ENCODE measurements at places on chromosomes 1 and 21.
A peak's percentile ranks its signal among the peaks of the same experiment; 100 is the strongest.

DNA sequence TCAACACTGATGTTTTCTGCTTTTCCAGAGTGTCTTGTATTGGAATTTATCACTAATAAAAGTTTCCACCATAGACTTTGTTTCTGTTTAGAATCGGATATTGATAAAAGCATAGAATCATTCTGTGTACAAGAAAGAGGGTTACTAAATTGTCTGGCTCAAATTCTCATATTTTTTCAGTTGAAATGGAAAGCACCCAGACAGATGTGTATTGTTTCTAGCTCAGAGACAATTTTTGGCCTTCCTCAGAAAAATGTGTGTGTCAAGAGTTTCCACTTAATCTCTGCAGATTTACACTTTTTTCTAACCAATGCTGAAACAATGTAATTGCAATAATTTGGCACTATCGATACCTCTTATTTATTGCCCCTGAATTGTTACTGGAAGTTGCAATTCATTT, 20.2 kb downstream of the LHX9 start:
- DNase-seq, result no peak

DNA sequence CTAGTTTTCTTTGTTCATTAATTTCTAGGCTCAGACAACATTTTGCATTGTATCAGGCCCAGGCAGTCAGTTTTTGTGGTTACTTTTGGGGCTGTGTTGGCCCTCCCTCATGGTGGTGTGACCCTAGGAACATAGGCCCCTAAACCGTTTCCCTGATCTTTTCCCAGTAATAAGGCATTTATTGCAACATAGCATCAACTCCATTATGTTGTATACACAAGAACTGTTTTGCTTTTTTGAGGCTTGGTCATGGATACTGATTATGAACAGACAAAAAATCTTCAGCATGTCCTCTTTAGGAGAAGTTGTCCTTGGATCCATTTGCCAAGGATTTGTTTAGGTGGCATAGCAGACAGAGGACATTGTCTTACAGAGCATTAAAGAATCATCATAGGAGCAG, 10.3 kb downstream of the B3GALT2 start:
- no peak for DNase-seq

DNA sequence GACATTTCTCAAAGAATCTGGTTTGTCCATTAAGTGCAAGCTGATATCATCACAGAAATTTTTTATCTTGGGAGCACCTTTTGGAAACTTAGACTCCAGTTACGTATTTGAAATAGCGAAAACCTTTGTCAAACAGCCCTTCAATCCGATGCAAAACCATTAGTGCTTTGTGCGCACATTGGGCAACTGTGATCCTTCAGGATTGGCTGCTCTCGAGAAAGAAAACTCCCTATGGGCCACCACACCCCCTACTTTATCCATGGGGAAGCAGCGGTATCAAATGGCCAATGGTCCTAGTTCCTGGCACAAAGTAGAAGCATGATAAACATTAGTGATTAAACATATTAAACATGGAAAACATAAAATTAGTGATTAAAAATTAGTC, 16.0 kb upstream of the CD55 start:
- no peak for DNase-seq

DNA sequence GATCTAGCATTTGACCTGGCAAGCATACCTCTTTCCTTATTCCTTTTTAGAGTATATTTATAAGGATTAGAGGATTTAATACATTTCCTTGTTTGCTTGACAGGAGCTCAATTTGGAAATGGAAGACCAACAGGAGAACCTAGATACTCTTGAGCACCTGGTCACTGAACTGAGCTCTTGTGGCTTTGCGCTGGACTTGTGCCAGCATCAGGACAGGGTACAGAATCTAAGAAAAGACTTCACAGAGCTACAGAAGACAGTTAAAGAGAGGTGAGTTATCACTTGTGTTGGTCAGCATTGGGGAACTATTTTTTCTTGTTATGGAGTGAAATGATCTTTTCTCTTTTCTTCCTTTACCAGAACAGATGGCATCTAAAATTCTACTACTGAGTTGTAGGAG, 123.4 kb upstream of the BMP8A start:
- no peak for DNase-seq

GRCh38 chr1:43868741-43869067, 64.9 kb upstream of the ARTN start:
- no peak for DNase-seq

DNA sequence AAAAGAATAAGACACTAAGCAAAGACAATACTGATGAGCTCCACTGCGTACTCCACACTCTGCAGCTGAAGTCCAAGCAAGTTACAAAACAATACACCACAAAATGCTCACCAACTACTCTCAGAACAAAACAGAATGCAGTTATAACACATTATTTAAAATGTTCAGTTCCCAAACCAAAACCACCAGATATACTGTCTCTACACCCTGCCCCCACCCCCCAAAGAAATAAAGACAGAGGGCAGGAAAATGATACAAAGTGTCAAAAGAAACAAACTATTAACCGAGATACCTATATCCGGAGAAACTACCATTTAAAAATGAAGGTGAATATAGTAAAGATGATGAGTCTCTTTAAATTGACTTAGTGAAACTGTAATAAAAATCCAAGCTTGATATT, 623.0 kb downstream of the KIF26B start:
- no peak for DNase-seq

DNA sequence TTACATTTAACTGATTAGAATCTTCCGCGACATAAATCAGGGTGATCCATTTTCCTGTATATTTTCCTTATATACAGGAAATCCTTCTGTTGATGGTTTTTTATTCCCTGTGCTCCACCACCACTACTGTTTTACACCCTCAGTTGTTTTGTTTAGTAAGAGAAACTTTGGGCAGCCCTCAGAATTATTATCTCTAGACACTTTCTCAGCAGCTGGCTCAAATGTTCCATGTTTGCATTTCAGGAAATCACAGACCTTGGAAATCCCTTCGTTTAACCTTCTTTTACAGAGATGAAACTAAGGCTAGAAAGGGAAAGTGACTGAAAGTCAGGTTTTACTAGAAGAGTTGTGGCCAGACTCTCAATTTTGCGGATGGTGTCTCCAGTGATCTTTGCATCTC, 15.2 kb downstream of the ZNF697 start:
- DNase-seq, result no peak

DNA sequence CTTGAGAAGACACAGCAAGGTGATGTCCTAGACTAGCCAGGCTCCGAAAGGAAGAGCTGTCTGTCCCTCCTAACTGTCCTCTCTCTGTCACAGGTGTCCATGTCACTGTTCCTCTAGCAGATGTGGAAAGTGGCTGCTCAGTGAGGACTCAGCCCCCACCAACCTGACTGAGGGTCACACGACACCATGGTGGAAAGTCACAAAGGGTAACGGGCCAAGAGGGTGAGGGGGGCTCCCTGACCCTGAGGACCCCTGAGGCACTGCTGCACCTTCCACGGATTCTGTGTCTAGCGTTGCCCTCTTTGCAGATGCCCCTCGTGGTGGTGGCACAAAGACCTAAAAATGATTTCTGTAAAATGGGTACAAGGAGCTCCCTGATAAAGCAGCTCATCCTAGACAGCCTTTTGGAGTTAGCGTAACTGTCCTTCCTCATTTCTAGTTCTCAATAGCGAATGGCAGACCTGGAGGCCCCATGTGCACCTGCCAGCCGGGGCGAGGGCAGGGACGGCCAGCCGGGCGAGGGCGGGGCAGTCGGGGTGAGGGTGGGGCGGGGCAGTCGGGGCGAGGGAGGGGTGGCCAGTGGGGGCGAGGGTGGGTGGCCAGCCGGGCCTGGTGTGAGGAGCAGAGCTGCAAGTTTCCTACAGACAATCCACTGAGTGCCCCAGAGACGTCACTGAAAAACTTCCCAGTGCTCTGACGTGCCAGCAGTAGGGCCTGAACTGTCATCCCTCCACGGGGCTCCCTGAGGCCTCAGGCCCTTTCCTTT, 23.4 kb downstream of the POFUT2 start:
- peak; percentile 75 for DNase-seq

DNA sequence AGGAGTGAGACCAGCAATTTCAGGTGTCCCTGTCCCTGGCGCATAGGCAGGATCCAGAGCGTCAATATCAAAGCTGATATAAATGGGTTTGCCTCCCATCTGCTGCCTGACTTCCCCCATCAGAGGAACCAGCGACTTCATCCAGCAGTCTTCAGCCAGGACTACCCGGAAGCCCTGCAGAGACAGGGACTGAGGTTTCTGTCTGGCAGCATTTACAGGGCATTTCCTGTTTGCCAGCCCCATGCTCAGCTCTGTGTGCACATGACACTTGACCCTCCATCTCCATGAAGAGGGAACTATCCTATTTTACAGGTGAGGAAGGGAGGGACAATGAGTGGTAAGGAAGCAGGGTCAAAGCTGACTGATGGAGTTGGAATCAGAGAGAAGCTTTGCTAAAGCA, 7.2 kb downstream of the AGMAT start:
- no peak for DNase-seq

GRCh38 chr1:113581323-113581722, 178.0 kb downstream of the PHTF1 start:
- DNase-seq, result no peak

- peak; percentile 75 for DNase-seq
Measured at GRCh38 chr1:228148196-228148861, 1.4 kb upstream of the GJC2 start.

DNA sequence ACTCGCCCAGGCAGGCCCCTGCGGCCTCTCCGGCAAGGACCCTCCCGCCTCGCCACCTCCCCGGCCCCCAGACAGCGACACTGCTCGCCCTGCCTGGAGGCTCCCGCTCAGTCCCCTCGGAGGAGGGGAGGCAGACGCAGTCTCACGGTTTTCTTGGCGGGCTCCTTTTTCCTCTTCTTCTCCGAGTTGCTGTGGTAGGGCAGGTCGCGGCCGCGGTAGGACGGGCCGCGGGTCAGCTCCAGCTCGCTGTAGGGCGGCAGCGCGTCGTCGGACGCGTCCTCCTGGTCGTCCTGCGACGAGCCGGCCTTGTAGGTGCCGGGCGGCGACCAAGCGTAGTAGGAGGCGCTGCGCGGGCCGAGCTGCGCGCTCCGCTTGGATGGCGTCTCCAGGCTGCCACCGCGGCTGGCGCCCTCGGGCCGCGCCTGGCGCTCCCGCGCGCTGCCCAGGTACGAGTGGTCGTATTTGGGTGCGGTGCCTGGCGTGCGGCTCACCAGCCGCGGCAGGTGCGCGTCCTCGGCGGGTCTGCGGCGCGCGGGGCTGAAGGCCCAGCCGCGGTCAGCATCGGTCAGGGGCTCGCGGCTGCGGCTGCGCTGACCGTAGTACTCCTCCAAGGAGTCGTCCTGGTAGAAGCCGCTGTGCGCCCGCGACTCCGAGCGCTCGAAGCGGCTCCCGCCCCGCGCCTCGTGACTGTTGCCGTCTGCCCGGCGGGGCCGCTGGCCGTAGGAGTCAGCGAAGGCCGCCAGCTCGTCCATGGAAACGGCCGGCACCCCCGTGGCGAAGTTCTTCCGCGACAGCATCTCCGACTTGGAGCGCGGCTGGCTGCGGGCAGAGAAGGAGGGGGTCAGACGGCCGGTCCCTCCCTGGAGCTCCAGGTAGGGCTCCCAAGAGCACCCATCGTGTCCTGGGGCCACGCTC, 44.8 kb upstream of the TADA1 start:
- peak; percentile 69 for DNase-seq

DNA sequence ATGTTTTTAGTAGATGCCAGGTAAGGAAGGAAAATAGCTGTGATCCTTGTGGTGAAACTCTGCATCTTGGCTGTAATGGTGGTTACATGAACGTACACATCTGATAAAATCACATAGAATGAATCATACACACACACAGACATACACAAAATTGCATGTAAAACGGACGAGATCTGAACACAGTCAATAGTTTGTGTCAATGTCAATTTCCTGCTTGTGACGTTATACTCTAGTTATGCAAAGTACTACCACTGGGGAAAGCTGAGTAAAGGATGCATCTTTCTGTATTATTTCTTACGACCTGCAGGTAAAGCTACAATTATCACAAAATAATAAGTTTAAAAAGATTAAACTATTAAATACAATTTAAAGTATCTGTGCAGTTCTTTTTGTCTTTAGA, 493.7 kb upstream of the ZP4 start:
- DNase-seq, result no peak

- DNase-seq, result no peak
Measured at GRCh38 chr1:31981456-31981839, 32.2 kb upstream of the KHDRBS1 start.

GRCh38 chr21:27212441-27212840, 245.6 kb upstream of the ADAMTS5 start:
- DNase-seq, result no peak

DNA sequence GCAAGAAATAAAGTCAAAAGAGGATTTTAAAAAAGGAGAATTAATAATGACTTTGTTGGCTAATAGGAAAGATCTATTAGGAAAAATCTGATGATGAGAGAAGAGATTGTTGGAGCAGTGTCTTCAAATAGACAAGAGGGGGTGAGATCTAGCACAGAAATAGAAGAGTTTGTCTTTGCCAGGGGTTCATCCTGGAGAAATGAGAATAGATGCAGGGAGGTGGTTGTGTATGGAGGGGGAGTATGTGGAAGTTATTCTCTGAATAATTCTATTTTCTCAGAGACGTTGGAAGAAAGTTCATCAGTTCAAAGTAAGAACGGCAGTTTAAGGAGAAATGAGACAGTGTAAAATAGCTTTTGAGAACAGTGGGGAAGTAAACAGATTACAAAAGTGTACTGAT, 161.3 kb downstream of the TM2D1 start:
- DNase-seq, result no peak

DNA sequence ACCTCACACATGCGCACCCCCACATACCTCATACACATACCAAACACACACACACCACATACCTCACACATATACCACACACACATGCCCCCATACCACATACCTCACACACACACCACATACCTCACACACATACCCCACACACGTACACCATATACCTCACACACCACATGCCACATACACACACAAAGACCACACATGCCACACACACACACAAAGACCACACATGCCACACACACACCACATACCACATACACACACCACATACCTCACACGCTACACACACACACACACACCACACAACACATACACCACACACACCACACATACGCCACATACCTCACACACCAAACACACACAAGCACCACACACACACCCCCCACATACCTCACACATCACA, 30.0 kb downstream of the HIVEP3 start:
- no peak for DNase-seq

GRCh38 chr1:196861429-196861828, 26.4 kb upstream of the CFHR4 start:
- no peak for DNase-seq

DNA sequence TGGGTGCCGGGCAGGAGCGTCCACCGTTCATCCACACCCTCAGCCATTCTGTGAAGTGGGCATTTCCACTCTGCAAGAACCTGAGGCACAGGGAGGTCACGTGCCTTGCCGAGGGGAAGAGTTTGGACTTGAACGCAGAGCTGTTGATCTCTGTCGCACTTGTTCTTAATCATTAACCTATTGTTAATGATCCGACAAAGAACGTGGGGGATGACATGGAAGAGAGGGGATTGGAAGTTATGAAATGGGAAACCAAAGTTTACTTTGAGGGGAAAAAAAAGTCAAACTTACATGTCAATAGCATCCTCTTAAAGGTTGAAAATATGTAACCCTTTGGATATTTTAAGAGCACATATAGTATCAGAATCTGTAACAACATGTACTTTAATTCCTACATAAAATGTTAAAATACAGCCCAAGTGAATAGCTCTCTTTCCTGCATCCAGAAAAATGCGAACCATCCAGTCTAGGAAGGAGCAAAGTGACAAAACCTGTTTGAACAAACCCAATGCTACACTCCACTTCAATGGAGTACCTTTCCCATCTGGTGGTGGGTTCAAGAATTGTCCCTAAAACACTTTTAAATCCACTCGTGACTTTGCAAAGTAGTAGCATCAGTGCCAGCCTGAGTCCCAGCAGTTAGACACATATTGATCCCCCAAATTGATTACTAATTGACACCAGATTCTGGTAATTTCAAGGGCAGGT, 75.5 kb downstream of the SETD4 start:
- DNase-seq, result no peak

- no peak for DNase-seq
Measured at GRCh38 chr21:38129711-38130110, 127.1 kb upstream of the KCNJ15 start.
